ENCODE measurements at places on chromosomes 7 and 10.

- DNase-seq = no peak
Observed at GRCh38 chr10:43342279-43343125, 28.9 kb upstream of the FXYD4 start.

- peak; percentile 66 for DNase-seq
Observed at GRCh38 chr10:79435271-79436065, 10.0 kb downstream of the ZCCHC24 start.

GRCh38 chr10:117400329-117400728, 25.1 kb upstream of the PDZD8 start:
- DNase-seq = no peak

GRCh38 chr7:151487228-151487627, 32.5 kb downstream of the RHEB start:
- no peak for DNase-seq

- DNase-seq = no peak
Observed at GRCh38 chr7:70660154-70660818, 471.7 kb upstream of the GALNT17 start.

GRCh38 chr10:30830315-30831230, 201.0 kb upstream of the LYZL2 start:
- no peak for DNase-seq

GRCh38 chr7:159192725-159193453, 48.2 kb upstream of the VIPR2 start:
- no peak for DNase-seq

- DNase-seq = no peak
Observed at GRCh38 chr10:101136007-101136707, 5.1 kb downstream of the TLX1 start.

DNA sequence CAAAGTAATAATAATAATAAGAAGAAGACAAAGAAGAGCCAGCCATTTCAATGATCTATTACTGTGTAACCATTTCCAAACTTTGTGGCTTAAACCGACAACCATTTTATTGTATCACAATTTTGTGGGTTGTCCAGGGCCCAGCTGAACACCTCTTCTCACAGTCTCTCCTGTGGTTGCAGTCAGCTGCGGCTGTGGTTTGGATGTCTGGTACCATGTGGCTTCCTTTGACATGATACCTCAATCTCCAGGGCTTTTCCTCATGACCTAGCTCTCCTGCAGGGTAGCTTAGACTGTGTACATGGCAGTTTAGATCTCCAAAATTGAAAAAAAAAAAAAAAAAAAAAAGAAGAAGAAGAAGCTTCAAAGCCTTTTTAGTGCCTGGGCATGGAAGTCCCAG, 72.6 kb upstream of the NFKB2 start:
- no peak for DNase-seq

- no peak for DNase-seq
Observed at GRCh38 chr10:88161756-88162155, 298.3 kb downstream of the PTEN start.

DNA sequence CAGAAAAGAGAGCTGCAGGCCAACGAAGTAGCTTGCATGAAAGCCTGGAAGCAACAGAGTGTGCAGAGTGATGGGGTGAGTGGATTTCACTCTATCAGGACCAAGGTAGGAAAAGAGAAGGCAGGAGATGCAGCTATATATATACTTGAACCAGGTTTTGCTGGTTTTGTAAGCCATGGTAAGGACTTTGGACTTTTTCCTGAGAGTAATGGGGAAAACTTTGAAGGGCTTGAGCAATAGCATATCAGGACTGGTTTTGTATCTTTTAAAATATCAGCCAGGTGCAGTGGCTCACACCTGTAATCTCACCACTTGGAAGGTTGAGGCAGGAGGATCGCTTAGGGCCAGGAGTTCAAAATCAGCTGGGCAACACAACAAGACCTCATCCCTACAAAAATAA, 120.6 kb upstream of the NRP1 start:
- DNase-seq = no peak

GRCh38 chr7:108423089-108423989, 32.9 kb downstream of the NRCAM start:
- no peak for DNase-seq

DNA sequence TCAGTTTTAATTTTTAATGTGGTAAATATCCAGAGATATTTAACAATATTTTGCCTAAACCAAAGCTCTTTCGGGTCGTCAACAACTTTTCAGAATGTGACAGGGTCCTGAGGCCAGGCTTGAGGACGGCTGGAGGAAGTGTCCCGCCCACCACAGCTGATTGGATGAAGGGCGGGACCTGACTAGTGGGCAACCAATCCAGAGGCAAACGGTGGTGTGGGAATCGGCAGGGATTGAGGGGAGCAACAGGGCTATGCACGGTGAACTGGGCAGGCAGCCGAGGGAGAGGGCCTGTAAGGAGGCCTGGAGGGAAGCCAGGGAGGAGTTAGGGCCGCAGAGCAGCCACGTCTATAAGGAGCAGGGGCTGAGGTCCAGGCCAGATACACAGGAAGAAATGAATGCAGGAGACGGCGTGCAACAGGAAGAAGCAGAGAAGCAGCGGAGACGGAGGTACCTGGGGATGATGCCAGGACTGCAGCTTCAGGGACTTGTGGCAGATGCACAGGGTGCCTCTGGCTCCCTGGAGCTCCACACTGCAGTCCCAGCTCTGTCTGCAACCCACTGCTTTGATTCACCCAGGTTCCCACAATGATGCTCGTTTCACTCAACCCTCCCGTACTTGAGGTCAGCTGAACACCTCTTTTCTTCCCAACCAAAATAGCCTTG, 46.1 kb upstream of the ZMIZ1 start:
- peak; percentile 71 for DNase-seq

GRCh38 chr7:8434290-8435002, 1.0 kb downstream of the NXPH1 start:
- DNase-seq = no peak

DNA sequence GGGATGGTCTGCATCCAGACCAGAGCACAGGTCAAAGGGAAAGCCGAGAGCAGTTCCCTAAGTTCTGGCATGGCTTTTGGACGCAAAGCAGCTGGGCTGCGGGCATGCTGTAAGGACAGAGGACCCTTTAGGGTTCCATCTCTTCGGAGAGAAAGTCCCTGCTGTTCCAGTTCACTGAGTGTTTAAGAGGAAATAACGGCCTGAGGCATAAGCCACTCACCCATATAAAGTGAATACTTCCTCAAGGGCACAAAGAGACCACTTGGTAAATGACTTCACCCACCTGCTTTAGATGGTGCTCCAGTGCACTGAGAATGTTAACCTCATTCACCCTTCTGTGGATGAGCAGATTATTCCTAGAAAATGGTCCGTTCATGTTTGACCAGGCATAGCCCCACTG, 586.7 kb upstream of the GALNT17 start:
- DNase-seq = no peak

DNA sequence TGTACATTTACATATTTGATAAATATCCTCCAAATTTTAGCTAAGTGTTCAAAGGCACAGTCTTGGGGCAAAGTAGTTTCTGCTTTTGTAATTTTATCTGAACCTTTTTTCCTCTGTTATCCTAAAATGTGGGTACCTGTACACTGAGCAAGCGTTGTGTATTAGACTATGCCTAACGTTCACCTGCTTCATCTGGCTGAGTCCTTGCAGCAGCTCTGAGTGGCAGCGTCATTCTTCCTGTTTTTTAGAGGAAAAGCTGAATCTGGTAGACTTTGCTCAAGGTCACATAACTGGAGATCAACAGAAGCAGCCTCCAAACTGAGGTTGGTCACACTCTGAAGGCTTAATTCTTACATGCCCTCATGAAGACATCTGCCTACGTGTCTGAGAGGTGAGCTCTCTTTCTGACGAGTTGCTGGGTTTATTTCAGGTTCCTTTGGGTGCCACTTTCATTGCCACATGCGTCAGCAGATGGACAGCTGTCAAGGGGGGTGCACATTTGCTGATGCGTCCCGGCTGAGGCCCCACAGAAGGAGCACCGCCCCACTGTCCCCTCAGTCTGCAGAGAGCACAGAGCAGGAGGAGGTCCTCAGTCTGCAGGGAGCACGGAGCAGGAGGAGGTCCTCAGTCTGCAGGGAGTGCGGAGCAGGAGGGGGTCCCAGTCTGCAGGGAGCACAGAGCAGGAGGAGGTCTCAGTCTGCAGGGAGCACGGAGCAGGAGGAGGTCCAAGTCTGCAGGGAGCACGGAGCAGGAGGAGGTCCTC, 406.5 kb upstream of the SHH start:
- DNase-seq = no peak

DNA sequence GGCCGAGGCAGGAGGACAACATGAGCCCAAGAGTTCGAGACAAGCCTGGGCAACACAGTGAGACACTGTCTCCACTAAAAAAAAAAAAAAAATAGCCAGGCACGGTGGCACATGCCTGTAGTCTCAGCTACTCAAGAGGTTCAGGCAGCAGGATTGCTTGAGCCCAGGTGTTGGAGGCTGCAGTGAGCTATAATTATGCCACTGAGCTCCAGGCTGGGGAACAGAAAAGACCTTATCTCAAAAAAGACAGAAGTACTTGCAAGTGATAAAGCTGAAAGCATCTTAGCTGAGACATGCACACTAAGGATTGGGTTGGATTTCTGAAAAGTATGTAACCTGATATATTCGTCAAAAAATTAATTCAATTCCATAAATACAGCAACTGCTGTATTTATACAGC, 68.4 kb downstream of the PPP1R3C start:
- no peak for DNase-seq

All from Right ventricle myocardium superior (tissue), 1 donor.